ENCODE measurements at places on chromosomes 1 and 21. TPM values are rescaled to one million over a fixed set of nuclear protein-coding genes. Genes with fewer than 3 reads are reported as not detected.
A peak's percentile ranks its signal among the peaks of the same experiment; 100 is the strongest.

DNA sequence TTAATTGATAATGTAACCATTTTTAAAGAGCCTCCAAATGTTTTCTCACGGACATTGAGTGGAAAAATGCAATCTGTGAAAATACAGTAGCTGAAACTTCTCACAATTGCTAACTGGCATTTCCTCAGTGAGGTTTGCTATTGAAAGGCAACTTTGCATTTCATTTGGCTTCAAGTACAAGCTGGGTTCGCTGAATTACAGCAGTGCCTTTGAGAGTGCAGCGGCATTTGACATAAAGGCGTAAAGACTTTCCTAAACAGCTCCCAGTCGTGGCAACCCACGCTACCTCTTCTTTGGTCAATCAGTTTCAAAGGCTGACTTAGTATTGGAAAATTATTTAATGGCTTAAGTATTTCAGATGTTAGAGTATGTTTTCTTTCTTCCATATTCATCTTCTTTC lies 39.3 kb upstream of the ZBTB18 start:
- DNase-seq: no peak

DNA sequence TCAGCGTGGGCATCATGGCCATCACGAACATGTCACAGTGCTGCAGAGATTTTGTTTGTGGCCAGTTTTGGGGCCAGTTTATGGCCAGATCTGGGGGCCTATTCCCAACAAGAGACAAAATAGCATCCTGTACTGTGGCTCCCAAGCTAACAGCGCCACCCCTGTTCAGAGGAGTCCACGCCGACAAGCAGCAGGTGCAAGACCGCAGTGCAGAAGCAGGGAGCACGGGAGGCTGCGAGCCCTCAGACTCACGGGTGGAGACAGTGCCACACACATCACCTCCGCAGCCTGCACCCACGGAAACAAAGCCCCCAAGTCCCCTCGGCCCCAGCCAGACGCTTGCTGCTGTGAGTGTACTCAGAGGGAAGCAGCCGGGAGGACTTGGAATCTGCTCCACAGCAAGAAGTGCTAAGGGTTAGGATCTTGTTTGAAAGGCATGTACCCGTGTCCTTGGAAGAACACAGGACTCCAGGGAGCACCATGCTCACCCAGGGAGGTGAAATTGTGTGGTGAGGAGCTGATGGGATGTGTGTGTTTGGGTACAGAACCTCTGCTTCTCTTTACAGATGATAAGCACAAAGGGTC lies 7.1 kb downstream of the TCP10L start:
- no peak for DNase-seq

DNA sequence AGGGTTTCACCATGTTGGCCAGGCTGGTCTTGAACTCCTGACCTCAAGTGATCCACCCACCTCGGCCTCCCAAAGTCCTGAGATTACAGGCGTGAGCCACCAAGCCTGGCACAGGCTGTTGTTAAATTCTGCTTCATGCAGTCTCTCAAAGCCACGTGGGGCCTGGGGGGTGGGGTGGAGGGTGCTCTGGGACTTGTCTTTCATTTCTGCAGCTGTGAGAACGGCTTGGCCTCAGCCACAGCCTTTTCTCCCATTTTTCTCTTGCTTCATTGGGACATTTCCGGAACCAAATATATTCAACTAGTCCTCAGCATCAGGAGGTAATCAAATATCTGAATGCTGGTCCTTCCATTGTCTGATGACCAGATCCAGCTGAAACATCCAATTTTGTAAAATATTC lies 27.6 kb upstream of the KCNE2 start:
- peak; percentile 48 for DNase-seq

GRCh38 chr1:86913399-86913895 lies 479 bp downstream of the SELENOF start:
- no peak for DNase-seq

DNA sequence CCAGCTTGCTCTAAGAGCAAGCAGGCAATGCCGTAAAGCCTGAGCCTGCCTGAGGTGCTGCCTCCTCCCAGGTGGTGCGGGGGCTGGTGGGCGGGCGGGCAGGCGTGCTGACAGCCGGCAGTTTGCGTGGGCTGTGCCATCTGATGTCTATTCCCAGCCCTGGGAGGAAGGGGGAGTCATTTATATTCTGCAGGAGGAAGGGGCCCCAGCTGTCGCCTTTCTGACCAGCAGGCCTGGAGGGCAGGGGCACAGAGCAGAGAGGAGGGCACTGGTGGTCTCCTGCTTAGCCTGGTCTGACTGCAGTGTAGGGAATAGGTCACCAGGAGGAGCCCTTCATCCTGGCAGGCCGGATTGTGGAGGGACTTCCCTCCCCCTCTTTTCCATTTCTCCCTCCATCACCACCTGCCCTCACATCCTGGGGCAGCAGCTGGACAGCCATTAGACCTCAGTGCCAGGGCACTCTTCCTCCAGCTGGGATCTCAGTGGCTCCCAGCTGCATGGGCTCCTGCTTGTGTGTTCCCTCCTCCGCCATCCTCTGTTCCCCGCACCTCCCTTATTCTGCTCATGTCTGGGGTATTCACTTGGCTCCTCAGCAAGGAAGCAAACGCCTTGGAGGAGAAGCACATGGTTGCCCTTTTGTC lies 4.4 kb downstream of the CYB561D1 start:
- no peak for DNase-seq

GRCh38 chr1:96487394-96487793 lies 234.2 kb upstream of the PTBP2 start:
- no peak for DNase-seq

DNA sequence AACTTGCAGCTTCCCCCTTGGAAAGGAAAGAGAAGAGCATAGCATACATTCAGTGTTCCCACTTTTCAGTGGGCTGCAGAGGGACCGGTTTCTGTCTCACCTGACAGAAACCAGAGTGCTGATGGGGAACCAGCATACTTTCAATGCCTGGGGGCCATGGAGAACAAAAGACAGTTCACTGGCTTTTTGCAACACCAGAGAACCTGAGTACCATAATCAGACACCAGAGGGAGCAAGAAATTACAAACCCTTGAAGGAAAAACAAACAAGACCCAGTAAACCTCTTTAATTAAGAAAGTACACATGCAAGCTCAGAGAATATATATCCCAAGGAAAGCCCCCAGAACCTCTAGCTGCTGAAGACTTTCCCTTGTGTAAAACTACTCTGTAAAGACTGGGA lies 51.1 kb downstream of the CSMD2 start:
- DNase-seq: no peak

DNA sequence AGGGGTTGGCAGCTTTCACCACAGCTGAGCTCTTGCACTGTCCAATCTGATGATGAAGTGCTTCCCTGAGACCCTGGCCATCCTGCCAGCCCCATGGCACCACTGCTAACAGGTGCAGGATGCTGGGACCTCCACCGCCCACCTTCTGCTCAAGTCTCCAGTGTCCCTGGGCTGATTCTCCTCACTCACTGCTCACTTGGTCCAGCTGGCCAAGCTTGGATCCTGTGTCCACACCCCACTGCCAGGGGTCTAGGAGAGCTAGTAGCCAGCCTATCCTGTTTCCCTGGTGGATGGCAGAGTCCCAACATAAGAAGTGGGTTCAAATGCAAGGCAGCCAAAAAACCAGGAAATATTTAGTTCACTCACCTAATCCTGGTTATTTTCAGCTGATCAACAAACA lies 217.2 kb upstream of the IRF2BP2 start:
- no peak for DNase-seq

GRCh38 chr1:13901039-13901438 lies 201.1 kb downstream of the PRDM2 start:
- DNase-seq: no peak

GRCh38 chr1:232944347-232944746 lies 6.1 kb upstream of the NTPCR start:
- DNase-seq: no peak

DNA sequence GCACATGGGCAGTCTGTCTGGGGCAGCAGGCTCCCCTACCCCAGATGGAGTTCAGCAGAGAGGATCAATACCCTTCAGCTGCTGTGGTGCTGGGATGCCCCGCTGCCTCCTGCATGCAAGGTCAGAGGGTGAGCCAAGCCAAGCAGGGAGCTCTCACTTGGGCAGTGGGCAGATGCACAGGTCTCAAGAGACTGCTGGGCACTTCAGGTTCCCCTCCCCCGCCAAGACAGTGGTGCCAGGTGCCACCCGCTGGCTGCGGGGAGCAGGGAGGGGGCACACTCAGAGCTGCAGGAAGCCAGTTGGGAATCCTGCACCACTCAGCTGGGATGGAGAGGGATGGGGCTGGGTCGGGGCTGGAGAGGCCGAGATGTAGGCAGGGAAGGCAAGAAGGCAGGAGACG lies 15.8 kb upstream of the EVA1B start:
- DNase-seq: no peak

The FAM72A gene
- polyA plus RNA-seq: 1.1 TPM

The PADI1 gene
- polyA plus RNA-seq: not detected

The NES gene
- 257 TPM for polyA plus RNA-seq

The FCGR1A gene
- 1.9 TPM for polyA plus RNA-seq

The CORT gene
- 0.16 TPM for polyA plus RNA-seq

The PRELP gene
- polyA plus RNA-seq: 61.9 TPM
